ENCODE measurements at places on chromosomes 16 and 17.

DNA sequence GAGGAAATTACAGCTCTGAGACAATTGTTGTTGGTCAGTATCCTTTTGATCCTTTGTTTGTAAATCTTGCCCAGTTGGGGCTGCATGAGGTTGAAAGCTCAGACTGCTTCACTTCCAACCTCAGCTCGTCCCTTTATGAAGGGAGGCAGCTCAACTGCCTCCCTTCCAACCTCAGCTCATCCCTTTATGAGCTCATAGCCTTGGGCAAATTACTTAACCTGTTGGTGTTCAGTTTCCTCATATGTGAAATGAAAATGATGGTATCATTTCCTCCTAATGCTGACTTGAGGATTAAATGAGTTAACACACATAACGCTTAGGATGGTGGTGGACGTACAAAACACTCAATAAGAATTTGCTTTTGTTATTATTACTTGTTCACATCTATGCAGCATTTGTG is 265.1 kb downstream of the CDH13 start:
- no peaks in the 10 kb centered on the region for H3K4me1 ChIP-seq
- no peak for DNase-seq
- no peak overlapping the region for H3K27ac ChIP-seq
- H3K4me3 ChIP-seq: no peak overlapping the region
- no peaks in the 10 kb centered on the region for H3K27me3 ChIP-seq

- no peaks in the 10 kb centered on the region for H3K36me3 ChIP-seq
- H3K4me1 ChIP-seq: no peaks in the 10 kb centered on the region
- H3K27ac ChIP-seq: no peak overlapping the region
These were observed 83.4 kb upstream of the ZFHX3 start for GRCh38 chr16:73131156-73131862.

DNA sequence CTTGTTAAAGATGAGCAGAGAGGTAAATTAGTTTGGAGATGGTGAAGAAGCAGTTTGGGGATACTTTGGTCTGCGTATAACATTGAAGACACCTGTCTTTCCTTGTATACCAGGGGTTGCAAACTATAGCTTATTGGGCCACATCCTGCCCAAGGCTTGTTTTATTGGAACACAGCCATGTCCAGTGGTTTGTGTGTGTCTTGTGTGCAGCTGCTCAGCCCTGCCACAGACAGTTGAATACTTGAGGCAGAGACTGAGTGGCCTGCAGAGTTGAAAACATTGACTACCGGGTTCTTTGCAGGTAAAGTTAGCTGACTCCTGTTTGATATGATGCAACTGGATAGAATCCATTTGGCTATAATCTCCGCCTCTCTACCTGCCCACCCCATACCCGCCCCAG is 224.4 kb downstream of the PRKCA start:
- H3K27ac ChIP-seq: no peak overlapping the region
- no peak overlapping the region for H3K4me3 ChIP-seq
- no peak for DNase-seq
- no peaks in the 10 kb centered on the region for H3K36me3 ChIP-seq
- H3K27me3 ChIP-seq: no peaks in the 10 kb centered on the region

- H3K4me3 ChIP-seq: no peak overlapping the region
- DNase-seq: no peak
- no peaks in the 10 kb centered on the region for H3K36me3 ChIP-seq
- H3K27me3 ChIP-seq: no peaks in the 10 kb centered on the region
- no peaks in the 10 kb centered on the region for H3K4me1 ChIP-seq
These were observed 26.8 kb upstream of the ELAC2 start for GRCh38 chr17:13044572-13045065.

DNA sequence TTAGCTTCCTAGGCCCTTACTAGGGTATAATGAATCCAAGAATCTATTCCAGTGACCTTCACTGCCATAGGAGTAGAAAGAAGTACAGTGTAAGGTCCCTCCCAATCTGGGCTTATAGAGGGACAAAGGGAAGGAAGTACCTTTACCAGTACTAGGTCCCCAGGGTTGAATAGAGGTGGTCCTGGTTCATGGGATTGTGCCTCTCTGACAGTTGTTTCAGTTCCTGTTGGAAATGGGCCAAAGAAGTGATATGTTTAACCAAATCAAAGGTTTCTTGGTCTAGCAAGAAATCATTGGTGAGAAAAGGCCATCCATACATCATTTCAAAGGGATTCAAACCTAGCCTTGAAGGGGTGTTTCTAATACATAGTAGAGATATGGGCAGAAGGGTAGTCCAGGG is 16.0 kb upstream of the ZNHIT3 start:
- DNase-seq: no peak
- H3K36me3 ChIP-seq: no peaks in the 10 kb centered on the region
- no peaks in the 10 kb centered on the region for H3K27me3 ChIP-seq
- H3K4me1 ChIP-seq: no peaks in the 10 kb centered on the region

- DNase-seq: no peak
- no peak overlapping the region for H3K4me3 ChIP-seq
- H3K36me3 ChIP-seq: no peaks in the 10 kb centered on the region
- no peaks in the 10 kb centered on the region for H3K4me1 ChIP-seq
These were observed 6.8 kb upstream of the ATP2C2 start for GRCh38 chr16:84361546-84361945.

GRCh38 chr16:89863741-89864526 is 9.5 kb upstream of the TCF25 start:
- no peak for DNase-seq
- H3K27ac ChIP-seq: no peak overlapping the region
- no peaks in the 10 kb centered on the region for H3K36me3 ChIP-seq
- no peaks in the 10 kb centered on the region for H3K4me1 ChIP-seq

- no peak for DNase-seq
- H3K36me3 ChIP-seq: no peaks in the 10 kb centered on the region
- H3K27ac ChIP-seq: no peak overlapping the region
- H3K4me3 ChIP-seq: no peak overlapping the region
- H3K27me3 ChIP-seq: no peaks in the 10 kb centered on the region
These were observed 293.6 kb upstream of the CDH11 start for GRCh38 chr16:65415460-65415859.

GRCh38 chr16:90008708-90009145 is 10.5 kb downstream of the DBNDD1 start:
- no peaks in the 10 kb centered on the region for H3K36me3 ChIP-seq
- H3K27ac ChIP-seq: no peak overlapping the region
- no peaks in the 10 kb centered on the region for H3K4me1 ChIP-seq
- no peaks in the 10 kb centered on the region for H3K27me3 ChIP-seq

- H3K36me3 ChIP-seq: no peaks in the 10 kb centered on the region
- H3K4me3 ChIP-seq: no peak overlapping the region
- DNase-seq: no peak
- peaks cover 3% of the 10 kb centered on the region for H3K4me1 ChIP-seq
These were observed 20.7 kb upstream of the CMTM4 start for GRCh38 chr16:66717112-66717675.

DNA sequence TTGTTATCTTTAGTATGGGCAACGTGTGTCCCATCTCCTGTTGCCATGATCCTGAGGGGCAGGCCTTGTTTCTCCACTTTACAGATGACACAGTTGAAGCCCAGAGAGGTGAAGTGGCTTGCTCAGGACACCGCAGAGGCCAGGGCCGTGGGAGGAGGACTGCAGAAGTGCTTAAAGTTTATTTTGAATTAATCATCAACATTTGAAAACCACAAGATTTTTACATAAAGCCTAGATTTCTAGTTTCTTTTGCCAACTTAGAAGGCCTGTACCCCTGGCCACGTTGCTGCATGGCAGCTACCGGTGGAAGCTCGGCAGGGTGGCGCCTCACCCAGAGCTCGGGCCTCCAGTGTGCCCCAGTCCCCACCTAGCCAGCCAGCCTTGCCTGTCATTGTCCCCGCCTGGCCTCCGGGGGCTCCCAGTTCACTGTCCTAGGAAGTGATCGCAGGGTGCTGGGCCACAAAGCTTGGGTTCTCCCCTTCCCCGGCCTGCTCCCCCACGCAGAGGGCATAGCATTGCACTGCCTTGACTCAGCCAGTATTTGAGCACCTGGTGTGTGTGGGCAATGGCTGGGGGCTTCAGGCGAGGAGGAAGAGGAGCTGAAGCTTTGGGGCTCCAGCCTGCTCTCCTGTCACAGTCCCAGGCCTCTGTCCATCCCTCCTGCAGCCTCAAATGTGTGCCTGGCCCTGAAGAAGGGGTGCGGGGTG is 14.8 kb upstream of the ADCY7 start:
- no peaks in the 10 kb centered on the region for H3K36me3 ChIP-seq
- H3K27me3 ChIP-seq: no peaks in the 10 kb centered on the region
- no peak overlapping the region for H3K4me3 ChIP-seq
- H3K27ac ChIP-seq: no peak overlapping the region
- DNase-seq: no peak
- H3K4me1 ChIP-seq: peaks cover 37% of the 10 kb centered on the region

DNA sequence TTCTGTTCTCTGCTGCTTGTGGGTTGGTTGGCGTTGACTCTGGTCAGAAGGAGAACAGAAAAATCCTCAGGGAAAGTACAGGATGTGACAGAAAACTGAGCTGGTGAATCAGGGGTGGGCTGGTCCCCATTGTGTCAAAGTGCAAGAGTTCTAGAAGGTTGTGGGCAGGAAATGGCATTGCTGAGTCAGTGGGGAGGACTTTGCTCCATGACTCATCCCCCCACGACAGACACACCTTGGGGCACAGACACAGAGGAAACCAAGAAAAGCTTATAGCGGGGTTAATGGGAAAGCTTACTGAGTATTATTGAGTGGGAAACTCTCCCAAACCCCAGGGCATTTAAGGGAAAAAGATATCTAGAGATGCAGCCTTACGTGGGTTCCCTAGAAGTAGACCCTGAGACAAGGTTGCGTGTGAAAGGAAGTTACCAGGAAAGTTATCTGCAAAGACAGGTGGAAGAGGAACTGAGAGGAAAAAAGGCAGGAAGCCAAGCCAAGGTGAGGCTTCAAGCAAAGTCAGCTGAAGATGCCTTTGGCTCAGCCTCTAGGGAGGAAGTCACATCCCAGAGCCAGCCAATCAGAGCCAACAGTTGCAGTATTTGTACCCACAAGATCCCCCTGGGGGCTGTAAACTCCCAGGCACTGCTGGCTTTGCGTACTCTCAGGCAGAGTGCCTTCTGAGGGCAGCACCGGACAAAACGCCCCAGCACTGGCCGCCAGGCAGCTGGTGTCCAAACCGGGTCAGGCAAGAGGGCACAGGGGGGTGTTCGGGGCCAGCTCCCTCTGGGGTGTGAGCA is 86.4 kb downstream of the FOXL1 start:
- H3K4me1 ChIP-seq: peaks cover 89% of the 10 kb centered on the region
- H3K36me3 ChIP-seq: no peaks in the 10 kb centered on the region
- no peak overlapping the region for H3K4me3 ChIP-seq
- no peak for DNase-seq
- H3K27me3 ChIP-seq: no peaks in the 10 kb centered on the region

DNA sequence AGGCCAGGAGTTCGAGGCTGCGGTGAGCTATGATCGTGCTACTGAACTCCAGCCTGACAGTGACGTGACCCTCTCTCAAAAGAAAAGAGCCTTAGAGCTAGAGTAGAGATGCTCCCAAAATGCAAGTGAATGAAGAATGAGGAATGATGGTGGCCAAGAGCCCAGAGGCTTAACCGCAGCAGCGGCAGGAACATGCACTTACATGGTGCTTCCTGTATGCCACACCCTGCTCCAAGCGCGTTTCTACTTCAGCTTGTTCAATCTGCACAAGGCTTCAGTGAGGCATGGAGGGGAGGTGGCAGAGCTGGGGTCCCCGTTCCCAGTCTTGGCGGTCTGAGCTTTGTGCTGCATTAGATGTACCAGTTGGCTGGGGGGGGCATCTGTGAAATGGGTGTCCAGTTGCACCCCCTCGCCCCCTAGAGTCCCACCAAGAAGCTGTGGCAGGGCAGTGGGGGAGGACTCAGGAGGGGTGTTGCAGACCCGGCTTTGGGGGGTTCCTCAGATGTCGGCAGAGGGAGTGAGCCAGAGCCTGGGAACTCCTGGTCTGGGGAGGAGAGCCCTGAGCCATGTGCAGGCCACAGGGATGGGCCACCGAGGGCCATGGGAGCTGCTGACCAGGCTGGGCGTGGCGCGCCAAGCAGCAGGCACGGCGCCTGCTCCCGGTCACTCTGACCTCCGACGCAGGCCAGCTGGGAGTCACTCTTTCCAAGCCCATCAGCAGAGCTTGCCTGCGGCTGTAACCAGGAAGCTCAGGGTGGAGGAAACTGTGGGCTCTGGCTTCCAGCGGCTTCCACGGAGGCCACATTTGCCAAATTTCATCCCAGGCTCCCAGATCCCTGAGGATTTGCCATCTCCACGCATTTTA is 260.1 kb downstream of the PARN start:
- H3K4me3 ChIP-seq: no peak overlapping the region
- no peak for DNase-seq
- H3K27ac ChIP-seq: no peak overlapping the region
- H3K4me1 ChIP-seq: no peaks in the 10 kb centered on the region
- no peaks in the 10 kb centered on the region for H3K27me3 ChIP-seq

DNA sequence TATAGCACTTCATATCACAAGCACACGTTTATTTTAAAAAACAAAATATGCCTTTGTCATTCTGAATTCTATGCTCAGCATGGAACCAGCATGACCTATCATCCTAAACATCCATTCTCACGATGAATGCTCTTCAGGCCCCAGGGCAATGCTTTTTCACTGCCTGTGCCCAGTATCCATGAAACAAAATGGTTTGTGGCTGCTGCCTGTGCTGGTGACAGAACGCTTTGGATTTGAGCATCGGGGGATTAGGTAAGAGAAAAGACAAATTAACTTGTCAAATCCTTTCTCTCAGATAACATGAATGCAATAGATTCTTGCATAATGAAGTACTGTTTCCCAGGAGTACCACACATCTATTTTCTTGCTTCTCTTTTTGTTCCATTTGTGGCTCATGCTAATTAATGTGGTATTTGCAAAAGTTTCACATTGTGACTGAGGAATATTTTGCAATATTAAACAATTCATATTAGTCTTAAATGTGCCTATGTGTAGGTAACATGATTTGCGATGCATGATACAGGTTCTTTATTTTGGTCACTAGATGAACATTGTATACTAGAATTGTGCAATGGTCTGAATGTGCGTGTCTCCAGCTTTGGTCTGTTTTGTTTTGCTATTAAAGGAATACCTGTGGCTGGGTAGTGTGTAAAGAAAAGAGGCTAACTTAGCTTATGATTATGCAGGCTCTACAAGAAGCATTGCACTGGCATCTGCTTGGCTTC is 25.8 kb upstream of the SRSF1 start:
- DNase-seq: no peak
- H3K27ac ChIP-seq: no peak overlapping the region

GRCh38 chr17:79535728-79536025 is 75.2 kb downstream of the RBFOX3 start:
- no peak overlapping the region for H3K4me3 ChIP-seq
- H3K27ac ChIP-seq: no peak overlapping the region
- H3K4me1 ChIP-seq: no peaks in the 10 kb centered on the region
- no peaks in the 10 kb centered on the region for H3K27me3 ChIP-seq
- H3K36me3 ChIP-seq: no peaks in the 10 kb centered on the region
